Cerebellar nuclear complex (tissue), 1 donor: ENCODE measurements at places on chromosomes 16 and 17.
A peak's percentile ranks its signal among the peaks of the same experiment; 100 is the strongest.

DNA sequence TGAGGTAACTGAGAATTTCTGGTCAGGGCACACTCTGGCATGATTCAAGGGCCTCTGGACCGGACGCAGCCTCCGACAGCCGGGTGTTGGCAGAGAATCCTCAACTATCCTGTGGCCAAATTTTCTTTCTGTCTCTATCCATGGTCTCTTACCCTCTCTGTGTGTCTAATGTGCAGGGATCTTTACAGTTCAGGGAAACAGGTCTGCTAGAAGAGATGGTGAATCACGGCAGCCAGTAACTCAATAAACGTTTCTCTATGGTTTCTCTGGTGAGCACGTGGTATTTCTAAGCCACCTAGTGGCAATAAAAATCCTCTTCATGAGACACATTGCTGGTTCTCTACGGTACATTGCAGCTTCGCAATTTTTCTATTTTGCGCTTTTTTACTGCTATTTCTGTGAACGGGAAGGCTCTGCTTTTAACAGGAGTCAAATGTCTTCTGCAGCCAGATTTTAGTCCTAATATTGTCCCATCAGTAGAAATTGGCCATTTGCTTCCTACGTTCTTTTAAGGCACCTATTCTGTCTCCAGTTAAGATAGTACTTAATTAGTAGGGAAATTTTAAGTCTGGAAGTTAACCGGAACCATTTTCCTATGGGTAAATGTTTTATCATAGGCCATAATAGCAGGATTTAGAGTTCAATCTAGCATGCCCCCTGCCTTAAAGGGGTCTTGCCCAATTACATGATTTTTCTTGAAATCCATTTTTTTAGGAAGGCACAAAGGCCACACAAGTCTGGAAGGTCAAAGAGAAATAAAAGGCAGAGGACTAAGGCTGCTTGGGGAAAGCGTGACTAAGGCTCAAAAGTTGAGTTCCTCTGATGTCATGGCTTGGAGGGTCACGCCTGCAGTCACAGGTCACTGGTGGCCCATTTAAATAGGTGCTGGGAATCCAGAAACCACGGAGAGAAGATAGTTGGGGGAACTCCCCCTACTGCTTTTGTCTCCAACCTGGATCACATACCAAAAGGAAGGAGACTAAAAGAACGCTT is 31.5 kb downstream of the QPRT start:
- no peak for DNase-seq

GRCh38 chr16:10182222-10183053 is at the start of gene GRIN2A:
TSS of gene GRIN2A (minus strand) at chr16:10182428. CDS start at chr16:10180411, 2,017 bp downstream.
- DNase-seq, result no peak

GRCh38 chr17:36936455-36937000 is 747 bp upstream of the LHX1 start:
- peak; percentile 88 for DNase-seq

- DNase-seq, result no peak
Measured at GRCh38 chr17:49523706-49524472, 28.8 kb downstream of the NGFR start.

DNA sequence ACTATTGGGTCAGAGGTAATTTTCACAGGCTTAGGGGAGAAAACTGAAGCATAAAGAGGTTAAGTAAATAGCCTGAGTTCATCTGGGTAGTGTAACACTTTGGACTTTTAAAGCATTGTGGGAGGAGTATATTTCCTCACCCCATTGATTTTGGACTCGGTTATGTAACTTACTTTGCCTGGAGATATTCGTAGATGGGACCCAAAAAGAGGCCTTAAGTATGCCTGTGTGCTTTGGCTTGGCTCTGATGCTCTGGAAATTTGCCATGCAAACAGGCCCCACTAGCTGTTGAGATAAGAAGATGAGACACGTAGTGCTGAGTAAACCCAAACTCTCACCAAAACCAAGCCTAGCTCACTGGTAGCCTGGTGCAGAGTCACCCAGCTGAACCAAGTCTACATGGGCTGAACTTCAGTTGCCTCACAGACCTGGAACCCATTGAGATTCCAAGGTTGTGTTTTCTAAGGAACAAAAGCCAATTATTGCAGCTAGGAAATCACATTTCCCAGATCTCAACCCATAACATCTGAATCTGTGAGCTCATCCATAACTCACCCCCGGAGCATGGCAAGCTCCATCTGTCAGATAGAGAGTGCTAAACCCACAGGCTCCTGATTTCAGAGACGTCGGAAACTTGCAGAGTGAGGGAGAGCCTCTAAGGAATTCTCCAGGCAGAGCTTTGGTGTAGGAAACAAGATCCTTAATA is 536.0 kb upstream of the C16orf82 start:
- DNase-seq, result no peak

DNA sequence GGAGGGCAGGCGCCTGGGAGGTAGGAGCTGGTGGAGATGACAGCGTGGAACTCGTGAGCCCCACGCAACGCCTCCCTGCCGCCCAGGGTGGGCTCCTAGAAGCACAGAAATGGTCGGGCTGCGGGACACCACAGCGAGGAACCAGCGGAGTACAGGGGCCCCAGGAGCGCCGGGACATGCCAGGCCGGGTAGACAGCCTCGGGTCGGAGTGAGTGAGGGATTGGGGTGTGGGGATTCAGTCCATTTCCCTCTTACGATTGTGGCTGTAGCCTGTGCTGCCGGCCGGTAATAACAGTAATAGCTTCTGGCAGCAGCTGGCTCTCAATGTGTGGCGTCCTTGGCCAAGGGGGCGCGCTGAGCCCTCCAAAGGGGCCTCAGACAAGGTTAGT is 12.2 kb upstream of the CES3 start:
- DNase-seq, result no peak

- no peak for DNase-seq
Measured at GRCh38 chr17:14747603-14747950, 446.7 kb downstream of the HS3ST3B1 start.

DNA sequence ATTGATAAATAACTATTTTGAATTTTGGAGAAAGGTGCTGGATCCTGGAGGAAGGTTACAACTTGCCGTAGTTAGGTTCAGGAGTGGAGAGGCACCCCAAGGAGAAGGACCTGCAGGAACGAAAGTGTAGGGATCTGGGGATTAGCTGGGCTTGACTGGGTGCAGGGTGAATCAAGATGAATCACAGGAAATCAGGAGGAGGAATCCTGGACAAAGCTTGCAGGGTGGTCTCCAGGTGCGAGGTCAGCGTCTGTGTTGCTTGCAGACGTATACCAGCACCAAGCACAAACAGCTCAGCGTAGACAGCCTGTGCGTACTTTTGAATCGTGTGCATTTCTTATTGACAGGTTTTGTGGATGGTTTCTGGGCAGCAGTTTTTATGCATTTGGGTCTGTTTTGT is 144.3 kb downstream of the MSI2 start:
- DNase-seq, result no peak

GRCh38 chr17:67025216-67025792 is 19.1 kb upstream of the CACNG1 start:
- DNase-seq, result no peak

DNA sequence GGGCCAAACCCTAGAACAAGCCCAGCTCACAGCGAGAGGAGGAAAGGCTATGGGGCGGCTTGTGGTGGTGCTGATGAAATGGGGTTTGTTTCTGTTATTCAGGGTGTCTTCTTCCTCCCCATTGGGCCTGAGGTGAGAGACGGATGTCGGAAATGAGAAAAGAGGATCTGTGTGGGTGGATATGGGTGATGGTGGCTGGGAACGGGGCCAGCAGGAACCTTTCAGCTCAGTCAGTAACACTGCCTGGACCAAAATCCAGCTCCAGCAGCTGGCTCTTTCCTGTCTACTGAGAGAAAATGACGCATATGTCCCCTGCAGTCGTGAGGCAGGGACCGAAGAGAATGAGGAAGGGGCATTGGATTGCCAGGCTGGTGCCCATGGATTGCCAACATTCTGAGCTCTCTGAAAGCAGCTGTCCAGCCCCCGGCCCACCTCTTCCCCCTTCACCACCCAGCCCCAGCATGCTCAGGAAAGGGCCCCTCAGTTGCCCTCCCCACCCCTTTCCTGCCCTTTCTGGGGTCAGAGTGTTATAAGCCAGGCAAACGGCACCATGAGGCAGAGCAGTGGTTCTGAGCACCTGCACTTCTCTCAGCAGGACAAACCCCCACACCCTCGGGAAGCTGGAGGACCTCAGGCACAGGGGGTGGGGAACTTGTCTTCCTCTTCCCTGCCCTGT is 4.0 kb downstream of the MYH3 start:
- no peak for DNase-seq

DNA sequence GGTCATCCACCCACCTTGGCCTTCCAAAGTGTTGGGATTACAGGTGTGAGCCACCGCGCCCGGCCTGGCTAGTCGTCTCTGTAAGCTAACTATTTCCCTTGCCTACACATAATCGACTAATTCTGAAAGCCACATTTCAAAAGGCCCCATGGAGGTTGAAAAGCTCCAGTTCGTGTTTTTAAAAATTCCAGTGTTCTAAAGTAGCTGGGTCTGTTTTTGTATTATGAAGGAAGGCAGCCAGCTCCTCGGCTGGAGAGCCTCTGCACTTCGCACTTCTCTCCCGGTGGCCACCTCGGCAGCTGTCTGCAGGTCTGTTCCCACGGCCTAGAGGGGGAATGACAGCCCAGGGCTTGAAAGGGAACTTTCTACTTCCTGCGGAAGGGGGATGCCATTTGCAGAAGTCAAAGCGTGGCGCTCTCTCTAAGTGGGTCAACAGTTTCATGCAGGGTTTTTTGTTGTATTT is 16.9 kb downstream of the HASPIN start:
- no peak for DNase-seq

DNA sequence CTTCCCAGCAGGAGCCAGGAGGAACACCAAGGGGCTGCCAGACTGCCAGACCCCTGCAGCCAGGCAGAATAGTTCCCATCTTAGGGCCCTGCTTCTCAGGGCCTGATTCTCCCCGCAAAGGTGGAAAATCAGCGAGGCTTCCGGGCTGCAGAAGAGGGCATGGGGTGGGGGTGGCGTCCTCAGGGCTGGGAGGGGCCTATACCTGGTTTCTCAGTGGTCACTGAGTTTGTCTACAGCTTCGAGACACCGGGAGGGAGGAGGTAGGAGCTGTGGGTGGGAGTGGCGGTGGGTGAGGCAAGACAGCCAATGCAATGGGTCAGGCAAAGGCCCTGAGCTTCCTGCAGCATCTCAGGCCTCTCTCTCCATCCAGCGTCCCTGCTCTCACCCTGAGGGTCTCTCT is 14.3 kb downstream of the LRRC75A start:
- DNase-seq, result no peak

DNA sequence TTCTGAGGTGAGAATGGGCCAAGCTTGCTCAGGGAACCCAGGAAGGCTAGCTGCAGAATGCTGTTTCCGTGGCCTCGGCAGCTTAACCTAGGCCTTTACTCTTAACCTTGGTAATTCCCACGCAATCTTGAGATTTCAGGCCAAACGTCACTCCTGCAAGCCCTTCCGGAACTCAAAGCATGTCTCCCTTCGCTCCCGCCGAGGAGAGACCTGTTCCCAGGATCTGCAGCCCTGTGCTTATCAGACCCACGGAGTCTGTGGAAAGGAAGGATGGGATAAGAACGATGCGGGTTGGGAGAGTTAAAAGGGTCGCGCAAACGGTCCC is 524 bp upstream of the ZFP3 start:
- DNase-seq, result no peak

DNA sequence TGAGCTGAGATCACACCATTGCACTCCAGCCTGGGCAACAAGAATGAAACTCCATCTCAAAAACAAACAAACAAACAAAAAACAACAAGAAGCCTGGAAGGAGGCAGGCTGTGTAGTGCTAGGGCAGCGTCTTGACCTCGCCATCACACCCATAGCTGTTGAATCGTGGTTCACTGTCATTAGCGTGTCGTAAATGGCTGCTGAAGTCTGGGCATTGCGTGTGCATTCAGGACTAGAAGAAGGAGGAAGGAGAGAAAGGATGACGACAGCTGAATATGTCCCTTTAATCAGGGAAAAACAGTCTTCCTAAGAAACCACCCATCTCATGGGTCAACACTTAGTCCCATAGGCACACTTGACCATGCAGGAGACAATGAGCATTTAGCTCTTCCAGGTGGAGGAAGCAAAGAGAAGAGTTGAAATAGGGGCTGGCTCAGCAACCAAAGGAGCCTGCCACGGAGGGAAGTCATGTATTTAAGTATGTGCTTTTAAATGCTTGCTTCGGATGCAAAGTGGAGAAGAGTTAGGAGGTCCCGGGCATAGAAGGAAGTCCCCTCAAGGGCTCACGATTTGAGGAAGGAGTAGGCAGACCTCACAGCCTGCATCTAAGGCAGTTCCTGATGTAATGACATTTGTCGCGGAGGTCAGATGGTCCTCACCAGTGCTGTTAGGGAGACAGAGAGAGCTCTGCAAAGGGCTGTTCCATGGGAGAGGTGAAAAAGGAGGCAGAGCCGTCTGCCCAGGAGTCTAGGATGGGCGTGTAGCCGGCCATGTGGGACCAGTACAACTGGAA is 8.8 kb downstream of the PRSS22 start:
- DNase-seq, result no peak

GRCh38 chr17:49214676-49215360 is 4.3 kb downstream of the ABI3 start:
- DNase-seq, result no peak

DNA sequence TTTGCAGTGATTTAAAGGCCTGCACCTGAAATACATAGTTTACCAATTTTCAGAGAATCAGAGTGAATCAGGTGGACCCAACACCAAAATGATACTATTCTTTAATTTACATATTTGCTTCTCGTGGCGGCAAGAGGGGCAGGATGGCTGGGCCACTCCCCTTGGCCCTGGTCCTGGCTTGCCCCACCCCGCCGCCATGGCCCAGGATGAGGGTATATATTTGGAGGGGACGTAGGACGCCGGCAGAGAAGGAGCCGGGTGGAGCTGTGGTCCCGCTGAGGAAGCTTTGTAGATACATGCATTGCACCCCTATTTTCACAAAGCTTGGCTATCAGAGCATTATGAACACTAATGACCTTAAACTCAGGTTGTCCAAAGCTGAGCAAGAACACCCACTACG is 43.5 kb downstream of the EFCAB13 start:
- no peak for DNase-seq

GRCh38 chr16:21620592-21620991 is 21.2 kb downstream of the METTL9 start:
- DNase-seq, result no peak

- no peak for DNase-seq
Measured at GRCh38 chr16:1791943-1792812, 1.3 kb downstream of the IGFALS start.

GRCh38 chr16:12429756-12430155 is 373.9 kb downstream of the CPPED1 start:
- DNase-seq, result no peak

DNA sequence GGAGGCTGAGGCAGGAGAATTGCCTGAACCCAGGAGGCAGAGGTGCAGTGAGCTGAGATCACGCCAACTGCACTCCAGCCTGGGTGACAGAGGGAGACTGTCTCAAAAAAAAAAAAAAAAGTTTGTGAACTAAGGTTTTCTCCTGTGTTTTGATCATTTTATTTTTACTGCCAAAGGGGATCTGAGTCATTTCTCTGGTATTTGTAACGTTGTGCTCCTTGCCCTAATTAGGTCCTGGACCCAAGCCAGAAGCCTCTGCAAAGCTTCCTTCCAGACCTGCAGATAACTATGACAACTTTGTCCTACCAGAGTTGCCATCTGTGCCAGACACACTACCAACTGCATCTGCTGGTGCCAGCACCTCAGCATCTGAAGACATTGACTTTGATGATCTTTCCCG is 32.1 kb downstream of the IST1 start:
- no peak for DNase-seq

GRCh38 chr17:19343671-19344151 is 18.8 kb downstream of the B9D1 start:
- DNase-seq, result no peak
